Muscle of back (tissue), 13 donors: ENCODE measurements at places on chromosomes 5 and 9.

GRCh38 chr5:90680921-90681563 is 122.4 kb downstream of the ADGRV1 start:
- DNase-seq = no peak

DNA sequence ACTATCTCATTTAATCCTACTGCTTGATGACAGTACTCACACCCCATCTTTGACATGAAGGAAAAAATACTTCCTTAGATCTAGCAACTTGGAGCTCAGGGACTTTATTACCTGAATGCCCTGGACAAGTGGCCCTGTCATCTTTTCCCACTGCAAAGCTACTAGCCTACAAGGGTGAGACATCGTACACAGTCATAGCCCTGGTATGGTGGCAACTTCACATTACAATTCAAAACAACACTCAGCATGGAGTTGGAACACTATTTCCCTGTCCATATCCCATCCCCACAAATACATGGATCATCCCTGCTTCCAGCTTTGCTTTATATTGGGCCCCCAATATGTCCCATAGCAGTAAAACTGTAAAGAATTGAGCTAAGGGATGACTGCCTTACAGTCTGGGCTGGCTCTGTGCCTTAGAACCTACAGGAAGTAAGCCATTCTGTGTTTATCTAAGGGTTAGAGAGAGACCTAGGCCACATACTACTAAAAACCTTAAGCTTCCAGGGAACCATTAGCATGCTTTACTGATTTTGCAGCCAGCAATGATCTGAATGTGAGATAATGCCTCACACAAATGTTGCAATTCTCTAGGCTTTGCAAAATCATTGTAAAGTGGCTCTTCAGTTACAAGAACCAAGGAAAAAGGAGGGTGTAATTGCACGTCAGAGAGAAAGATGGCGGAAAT is 55.9 kb downstream of the OTULIN start:
- no peak for DNase-seq

- no peak for DNase-seq
Observed at GRCh38 chr5:88841212-88841611, 41.8 kb downstream of the MEF2C start.

DNA sequence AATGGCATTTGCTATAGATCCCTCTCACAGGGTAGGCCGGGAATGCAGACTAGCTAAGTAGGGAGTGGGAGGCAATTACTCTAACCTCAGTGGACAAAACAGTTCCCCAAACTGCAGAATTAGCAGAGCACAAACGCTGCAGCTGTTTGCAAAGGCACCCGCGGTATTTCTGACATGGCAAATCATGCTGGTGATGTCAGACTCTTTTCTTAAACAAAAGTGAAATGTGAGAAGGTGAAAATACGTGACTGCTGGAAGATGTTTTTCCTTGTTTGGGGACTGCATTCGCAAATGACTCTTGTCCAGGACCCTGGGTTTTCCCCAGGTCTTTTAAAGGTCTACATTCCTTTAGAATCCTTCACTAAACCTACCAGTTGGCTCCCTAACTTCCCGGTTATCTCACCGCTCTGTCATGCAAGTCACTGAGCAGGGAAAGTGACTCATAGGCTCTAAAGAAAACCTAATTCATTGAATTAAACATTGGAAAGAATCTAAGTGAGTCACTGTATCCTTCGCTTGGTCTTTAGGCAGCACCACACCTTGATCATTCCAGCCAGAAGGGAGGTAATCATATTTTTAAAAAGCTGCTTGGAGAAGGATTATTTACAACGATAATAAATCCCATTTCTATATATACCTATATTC is 91.5 kb upstream of the DNAH5 start:
- DNase-seq = peak; percentile 79

GRCh38 chr9:83708515-83709158 is 879 bp upstream of the UBQLN1 start:
- DNase-seq = no peak

DNA sequence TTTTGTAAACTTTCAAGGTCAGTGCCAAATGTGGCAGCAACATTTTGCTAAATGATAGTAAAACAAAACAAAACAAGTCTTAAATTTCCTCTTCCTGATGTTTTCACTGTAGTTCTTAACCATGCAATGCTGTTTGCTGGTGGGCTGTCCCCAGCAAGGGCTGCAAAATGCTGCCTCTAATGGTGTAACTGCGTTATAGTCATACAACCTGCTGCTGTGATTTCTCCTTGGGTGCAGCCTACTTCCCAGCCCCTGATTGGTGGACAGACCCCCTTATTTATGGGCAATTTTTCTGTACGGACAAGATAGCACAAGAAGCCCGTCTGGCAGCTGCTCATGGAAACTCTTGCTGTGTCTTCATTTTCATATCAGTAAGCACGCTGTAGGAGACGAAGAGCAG is 26.6 kb upstream of the PIP5K1B start:
- DNase-seq = peak; percentile 12

DNA sequence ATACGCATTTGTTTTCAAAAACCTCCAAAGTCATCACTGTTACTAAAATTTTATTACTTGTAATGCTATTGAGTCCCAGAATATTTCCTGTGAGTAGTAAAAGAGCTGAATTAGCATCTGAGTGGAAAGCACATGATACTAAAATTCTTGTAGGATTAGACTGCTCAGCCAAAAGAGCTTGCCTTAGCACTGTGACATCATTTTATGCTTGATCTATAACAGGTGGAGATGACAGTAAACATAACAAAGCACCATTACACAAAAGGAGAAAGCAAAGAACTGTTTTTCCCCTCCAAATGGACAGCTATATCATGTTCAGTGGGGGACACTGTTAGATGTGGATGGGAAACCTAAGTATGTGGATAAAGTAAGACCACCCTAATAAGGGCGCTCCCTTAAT is 5.8 kb upstream of the JAK2 start:
- DNase-seq = no peak

GRCh38 chr5:54601411-54602230 is 84.1 kb downstream of the SNX18 start:
- DNase-seq = no peak

DNA sequence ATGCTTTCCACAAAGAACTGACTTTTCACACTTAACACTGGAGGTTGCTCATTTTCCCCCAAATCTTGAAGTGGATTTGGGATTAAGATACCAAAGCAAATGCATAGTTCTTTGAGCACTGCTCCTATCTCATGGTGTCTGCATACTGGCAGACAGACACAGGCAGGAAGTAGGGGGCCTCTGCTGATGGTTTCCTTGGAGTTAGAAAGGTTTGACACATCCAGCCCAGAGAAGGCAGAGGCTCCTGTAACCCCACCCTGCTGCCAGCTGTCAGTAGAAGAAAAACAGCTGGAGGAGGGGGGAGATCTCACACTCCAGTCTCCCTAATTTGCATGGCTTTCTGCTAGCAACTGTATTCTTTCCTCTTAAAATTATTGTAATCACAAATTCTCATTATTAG is 44.1 kb downstream of the APTX start:
- DNase-seq = no peak

DNA sequence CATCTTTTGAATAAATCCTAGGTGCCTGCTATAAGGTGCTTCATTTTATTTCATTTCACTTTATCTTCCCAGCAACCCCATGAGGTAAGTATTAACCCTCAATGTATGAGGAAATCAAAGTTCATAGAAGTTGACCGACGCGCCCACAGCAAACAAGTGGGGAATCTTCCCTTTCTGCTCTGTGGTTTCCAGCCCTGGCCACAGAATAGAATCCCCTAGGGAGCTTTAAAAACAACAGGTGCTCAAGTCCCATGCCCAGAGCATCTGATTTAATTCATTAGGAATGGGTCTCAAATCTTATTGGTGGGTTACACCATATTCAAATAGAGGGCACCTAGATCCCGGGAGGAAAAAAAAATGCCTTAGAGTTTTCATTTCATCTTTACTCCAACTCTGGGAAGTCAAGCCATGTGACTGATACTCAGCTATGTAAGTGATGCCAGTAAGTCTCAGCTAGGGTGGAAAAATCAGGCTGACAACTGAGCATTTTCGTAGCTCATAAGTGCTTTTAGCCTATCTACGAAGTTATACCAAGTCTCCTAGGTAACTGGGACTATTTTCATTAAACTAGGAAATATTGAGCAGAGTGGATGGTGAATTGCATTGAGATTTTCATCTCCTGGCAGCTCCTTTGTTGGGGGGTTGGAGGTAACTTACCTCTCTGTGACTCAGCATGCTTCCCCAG is 353.4 kb upstream of the SLC30A5 start:
- DNase-seq = no peak

GRCh38 chr5:65163698-65164097 is 318.0 kb downstream of the ADAMTS6 start:
- no peak for DNase-seq

DNA sequence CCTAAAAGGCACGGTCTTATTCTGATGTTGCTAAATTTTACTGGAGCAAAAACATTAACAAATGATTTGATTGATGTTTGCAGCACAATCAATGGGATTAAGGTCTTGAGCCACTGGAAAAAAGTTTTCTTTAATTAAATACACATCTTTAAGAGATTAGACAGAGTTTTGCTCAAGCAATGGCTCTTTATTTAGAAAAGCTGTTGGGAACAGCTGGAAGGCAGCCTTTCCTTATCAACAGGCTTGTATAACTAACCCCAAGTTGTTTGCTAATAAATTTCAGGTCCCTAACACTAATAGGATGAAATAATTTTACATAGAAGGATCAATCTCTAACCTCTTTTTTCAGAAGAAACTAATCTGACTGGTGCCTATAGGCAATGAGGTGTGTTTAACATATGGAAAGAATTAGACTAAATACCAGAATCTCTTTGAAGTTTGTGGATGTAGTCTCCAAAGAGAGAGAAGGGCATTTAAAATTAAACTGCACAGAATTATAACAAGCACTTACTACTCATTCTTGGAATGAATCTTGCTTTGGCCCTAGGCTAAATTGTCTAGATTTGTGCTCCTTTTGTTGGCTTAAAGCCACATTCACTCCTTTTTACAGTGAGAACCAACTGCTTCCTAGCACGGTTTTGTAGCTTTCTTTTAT is 67.3 kb upstream of the TNFAIP8 start:
- no peak for DNase-seq

GRCh38 chr5:95044096-95044495 is 240.8 kb downstream of the MCTP1 start:
- no peak for DNase-seq

- no peak for DNase-seq
Observed at GRCh38 chr5:109655841-109656240, 33.9 kb upstream of the MAN2A1 start.

GRCh38 chr5:8660133-8660893 is 791.4 kb downstream of the MTRR start:
- DNase-seq = no peak

GRCh38 chr5:179679014-179679674 is 1.7 kb downstream of the CBY3 start:
- DNase-seq = peak; percentile 91

DNA sequence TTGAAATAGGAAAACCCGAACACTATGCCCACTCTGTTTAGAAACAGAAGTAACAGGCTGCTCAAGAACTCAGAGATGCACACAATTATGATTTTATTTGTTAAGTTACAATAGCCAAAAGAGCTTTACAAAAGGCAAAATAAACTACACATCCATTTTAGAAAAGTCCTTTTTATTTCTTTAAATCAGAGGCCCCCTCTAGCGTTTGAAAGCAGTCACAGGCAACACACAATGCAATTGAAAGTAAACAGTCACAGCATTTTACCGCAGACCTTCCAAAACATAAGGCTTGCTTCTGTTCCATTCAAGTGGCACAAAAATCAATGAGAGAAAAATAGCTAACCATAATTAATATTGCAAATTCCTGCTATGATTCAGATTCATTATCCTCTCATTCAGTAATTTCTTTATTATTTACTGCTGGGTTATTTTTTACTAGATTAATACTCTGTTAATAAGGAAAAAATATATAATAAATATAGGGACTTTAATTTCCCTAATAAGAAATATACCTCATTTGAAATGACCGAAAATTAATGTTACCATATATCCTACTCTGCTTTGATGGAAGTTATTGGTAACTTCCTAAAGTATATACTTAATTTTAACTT is 78.3 kb downstream of the CEP120 start:
- peak; percentile 64 for DNase-seq
